ENCODE measurements at places on chromosomes 7 and 10.

DNA sequence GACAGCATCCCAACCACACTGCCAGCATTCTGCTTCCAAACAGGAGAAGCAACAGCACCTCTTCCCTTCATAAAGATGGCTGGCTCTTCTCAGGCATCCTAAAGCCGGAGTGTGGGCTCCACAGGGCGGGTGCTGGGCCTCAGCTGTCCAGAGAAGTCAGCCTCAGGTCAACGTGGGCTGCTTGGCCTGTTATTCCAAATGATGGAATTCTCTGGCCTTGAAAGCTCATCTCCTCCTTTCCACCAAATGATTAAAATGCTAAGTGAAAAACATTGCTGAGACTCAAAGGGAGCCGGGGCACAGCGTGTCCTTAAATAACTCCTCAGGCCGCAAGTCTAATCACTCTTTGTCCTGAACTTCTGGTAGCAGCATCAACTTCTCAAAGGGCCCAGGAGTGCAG, 53.1 kb upstream of the CPXM2 start:
- DNase-seq, result no peak

DNA sequence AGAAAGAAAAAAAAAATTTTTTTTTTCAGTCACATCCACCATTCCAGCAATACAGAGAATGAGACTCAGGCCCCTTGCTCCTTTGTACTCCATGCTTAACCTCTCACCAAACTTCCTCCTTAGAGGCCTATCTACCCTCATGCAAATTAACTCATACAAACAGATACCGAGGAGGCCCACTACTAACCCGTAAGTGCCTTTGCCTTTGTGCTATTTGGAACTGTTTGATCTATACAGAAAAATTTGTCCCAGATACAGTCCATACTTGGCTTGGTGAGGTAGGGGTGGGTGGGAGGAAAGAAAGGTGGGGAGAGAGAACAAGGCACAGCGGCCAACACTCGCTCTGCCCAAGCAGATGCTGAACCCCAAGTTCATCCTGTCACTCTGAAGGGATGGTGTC, 87.8 kb upstream of the DUSP5 start:
- DNase-seq, result no peak

DNA sequence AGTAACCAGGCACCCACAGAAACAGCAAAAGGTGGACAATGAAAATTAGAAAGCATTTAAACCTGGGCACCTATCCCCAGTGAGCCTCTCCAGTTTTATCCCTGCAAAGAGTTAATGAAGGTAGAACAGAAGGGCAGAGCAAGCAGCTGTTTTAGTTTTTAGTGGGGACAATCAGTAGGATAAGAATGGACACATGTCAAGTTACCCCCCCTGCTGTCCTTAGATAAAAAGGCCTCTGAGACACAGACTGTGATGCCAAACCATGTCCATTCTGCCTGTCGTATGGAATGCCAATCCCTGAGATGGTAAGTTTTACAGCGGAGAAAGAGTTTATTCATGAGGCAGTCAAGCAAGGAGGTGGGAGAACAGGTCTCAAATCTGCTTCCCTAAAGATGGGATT, 162.6 kb upstream of the AGR3 start:
- DNase-seq, result no peak

DNA sequence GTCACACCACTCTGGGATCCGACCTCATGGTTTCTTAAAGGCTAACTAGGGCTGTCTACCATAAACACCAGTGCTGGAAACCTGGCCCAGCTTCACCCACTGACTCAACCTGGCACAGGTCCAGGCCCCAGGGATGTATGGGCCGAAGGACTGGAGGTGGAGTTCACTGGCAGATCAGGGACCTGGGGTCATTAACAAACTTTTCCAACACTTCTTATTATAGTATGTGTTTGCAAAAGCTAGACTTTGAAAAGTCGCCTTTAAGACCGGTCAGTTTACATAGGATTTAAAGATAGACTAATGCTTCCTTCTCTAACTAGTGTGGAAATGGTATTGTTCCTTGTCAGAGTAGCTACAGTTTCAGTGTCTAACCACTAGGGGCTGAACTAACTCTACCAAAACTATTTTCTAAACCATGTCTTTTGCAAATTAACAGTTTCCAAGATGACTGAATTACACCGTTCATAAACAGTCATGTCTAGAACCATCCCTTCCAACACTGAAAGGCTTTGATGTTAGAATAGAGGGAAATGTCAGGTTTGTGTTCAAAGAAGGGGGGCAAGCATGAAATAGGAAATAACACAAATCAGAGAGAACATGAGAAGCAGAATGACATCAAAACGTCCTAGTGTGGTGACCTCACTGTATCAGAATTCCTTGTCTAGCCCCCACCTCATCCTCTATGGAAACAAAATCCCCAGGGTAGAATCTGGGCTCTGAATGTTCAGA, 29.7 kb downstream of the STN1 start:
- peak; percentile 80 for DNase-seq

- no peak for DNase-seq
Observed at GRCh38 chr7:136228171-136228570, 251.0 kb upstream of the MTPN start.

GRCh38 chr7:116100626-116101025, 70.1 kb upstream of the TFEC start:
- DNase-seq, result no peak

DNA sequence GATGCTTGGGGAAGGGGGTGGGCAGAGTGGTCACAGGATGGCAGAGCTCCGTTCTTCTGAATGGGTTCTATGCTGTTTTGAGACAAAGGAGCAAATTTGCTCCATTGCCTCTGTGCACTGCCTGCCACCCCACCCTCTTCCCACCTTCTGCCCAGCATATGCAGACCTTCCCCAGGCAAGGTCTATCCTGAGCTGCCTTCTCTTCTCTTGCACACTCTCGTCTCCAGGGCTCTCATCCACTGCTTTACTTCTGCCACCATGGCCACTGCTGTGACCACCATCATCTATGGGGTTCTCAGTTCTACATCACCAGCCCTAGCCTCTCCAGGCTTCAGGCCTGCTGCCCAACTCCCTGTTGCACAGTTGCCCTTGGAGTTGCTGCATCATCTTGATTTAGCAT, 230.4 kb downstream of the TMEM178B start:
- DNase-seq, result no peak

DNA sequence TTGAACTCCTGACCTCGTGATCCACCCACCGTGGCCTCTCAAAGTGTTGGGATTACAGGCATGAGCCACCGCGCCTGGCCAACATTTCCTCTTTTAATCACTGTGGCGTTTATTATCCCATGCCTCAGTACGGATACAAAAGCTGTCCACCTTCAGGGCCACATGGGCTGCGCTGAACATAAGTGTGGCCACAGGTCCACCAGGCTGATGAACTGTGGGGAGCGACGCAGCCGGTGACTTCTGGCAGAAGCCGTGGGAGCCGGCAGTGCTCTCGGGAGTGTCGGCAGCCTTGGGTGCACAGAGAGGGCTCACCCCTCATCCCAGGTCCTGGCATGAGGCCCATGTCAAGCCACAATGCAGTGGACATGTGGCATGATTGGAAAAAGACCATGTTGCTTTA, 223.6 kb downstream of the TNS3 start:
- no peak for DNase-seq

DNA sequence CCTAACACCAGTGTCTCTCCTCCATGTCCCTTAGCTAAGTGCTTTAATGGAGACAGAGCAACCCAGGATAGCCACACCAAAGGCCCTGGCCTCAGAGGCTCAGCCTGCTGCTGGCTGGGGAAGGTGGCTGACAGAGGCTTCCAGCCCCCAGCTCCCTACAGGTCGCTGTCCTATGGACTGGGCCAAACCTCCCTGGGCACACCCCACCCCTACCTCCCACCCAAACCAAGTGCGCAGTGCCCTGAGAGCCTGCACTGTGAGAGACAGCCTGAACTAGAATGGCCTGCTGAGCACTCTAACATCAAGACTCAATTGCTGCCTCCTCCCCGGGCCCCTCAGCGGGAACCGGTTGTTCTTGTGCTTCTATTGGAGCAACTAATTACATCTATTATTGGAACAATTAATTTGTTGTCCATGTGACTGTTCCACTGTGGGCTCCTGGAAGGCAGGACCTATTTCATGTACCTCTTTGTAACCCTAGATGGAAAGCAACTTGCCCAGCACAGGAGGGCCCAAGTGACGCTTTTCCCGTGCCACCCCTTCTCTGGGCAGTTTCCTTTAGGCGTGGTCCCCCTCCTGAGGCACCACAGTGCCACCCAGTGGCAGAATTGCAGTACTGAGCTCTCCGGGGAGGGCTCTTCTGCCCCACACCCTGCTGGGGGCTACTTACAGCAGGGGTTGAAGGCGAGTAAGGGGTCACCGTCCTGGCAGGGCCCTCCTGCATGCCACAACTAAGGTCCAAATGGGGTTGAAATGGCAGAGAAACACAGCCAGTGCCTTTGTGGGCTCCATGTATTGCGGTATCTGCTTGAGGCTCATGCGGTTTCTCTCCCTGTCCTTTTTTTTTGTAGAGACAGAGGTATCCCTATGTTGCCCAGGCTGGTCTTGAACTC, 63.7 kb upstream of the WAPL start:
- DNase-seq, result peak; percentile 71

DNA sequence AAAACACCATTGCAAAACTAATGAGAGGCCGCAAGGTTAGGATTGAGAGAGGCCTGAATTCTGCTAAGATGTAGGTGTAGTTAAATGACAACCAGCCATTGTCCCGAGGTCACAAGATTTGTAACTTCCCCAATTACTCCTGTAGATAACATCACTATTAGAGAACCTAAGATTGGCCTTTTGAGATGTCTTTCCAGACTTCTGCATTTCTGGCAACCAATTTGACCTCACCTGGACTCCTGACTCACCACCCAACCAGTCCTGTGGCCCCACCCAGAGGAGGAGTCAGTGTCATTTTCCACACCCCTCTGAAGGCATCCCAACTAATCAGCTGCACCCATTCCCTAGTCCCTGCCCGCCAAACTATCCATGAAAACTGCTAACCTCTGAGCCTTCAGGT, 115.7 kb downstream of the PRKAG2 start:
- peak; percentile 39 for DNase-seq

DNA sequence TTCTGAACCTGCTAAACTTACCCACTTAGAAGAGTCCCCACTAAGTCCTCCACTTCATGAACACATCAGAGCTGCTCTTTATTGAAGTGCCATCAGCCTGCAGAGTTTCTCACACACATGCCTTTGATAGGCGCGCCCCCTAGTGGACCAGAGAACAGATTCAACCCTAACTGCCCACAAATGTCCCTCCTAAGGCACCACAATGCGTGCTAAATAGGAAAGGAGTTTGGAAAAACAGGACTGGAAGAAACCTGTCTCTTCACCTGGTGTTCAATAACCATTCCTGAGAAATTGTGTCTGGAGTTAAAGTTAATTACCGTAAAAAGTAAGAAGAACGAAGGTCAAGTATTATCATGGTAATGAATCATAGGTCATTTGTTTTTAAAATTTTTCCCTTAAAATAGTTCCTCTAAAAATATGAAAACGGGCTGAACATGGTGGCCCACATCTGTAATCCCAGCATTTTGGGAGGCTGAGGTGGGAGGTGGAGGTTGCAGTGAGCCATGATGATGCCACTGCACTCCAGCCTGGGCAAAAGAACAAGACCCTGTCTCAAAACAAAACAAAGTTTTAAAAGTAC, 249.7 kb downstream of the ELMO1 start:
- DNase-seq, result peak; percentile 81

GRCh38 chr7:101017064-101017777, 2.7 kb upstream of the MUC17 start:
- DNase-seq, result peak; percentile 93

DNA sequence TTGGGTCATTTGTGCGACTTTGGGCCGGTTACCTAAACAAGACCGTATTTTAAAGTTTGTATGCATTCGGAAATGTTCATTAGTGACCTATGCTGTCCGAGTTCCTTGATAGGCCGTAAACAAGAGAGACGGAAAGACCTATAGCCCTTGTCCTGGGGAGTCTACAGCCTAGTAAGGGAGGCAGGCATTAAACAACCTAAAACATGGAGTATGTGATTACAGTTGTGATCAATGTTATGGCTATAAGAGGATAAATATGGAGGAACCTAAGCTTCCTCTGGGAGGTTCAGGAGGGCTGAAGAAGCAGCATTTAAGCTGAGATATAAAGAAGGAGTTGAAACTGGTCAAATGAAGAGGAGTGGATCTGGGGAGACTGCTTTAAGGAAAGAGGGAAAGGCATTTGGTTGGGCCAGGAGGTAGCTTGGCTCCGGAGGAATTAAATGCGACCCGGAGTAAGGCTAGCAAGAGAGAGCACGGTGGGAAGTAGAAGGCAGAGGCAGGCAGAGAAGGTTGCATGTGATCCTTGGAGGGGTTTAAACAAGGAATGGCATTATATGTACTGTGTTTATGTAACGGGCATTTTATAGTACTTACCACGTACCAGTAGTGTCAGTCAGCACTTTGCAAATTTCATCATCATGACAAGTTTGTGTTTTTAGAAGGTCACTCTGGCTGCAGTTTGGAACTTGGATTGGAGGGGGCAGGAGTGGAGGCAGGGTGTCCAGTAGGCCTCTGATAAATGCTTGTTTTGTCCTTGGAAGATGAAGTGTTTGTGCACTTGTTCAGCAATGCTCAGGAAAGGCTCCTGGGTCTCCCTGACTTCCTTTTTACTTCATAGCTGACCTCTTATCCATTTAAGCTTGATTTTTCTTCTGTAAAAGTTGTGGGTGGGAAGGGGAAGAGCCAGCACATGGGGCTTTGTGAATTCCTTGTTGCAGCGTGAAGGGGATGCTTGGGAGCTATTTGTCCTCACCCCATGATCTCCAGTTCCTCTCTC, 1.0 kb upstream of the AVPI1 start:
- peak; percentile 59 for DNase-seq

DNA sequence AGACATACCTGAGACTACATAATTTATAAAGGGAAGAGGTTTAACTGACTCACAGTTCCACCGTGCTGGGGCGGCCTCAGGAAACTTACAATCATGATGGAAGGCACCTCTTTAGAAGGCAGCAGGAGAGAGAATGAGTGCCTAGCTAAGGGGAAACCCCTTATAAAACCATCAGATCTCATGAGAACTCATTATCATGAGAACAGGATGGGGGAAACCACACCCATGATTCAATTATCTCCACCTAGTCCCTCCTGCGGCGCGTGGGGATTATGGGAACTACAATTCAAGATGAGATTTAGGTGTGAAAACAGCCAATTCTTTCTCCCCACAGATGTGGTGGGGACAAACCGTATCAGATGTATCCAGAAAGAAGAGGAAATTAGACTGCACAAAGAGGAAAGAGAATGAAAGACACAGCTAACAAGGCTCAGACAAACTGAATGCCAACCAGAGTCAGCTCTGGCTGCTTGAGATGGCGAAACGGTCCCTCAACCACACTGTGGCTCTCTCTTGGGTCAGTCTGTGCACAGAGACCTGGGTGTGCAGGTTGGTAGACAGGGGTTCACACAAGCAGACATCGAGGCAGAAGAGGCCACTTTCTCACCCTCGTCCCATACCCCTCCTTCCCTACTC, 375.6 kb downstream of the SFMBT2 start:
- no peak for DNase-seq

DNA sequence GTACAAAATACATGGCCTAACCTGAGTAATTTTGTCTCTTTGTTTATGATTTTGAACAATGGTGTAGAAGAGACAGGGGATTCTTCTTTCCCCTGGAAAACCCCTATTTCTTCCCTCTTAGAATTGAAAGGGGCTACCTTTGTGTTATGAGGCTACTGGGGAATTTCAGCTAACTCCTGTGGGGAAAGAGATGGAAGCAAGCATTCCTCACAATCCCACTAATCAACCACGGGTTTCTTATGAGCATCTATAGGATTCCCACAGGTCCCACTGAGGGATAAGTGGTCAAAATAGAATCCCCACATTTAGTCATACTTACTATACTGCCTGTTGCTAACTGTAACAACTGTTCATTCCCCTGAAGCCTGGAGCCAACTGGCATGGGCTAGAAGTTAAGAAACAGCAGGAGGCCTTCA, 32.2 kb upstream of the ITGB8 start:
- DNase-seq, result no peak

Measured in A172 (cell line).